ENCODE measurements at places on chromosomes 4 and X. TPM values are rescaled to one million over a fixed set of nuclear protein-coding genes. Genes with fewer than 3 reads are reported as not detected.

The GPR34 gene
- total RNA-seq: under 0.01 TPM

- DNase-seq: peak; percentile 39
Observed at GRCh38 chrX:153226344-153227185, 47.5 kb downstream of the MAGEA1 start.

DNA sequence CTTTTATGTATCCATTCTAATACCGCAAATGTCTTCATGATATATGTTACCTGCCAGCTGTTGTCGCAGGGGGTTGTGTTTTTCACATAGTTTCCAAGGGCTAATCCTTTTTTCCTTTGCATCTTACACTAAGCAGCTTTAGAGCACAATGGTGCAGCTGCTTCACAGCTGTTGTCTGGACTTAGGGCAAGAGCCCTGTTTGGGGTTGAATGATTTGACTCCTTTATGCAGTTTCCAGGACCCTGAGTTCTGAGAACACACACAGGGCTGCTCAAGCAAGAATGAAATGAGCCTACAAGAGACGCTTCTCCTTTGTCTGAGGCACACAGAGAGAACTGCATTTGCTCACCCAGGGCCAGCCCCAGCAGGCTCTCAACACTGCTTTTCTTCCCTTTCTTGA, 20.2 kb downstream of the CCNG2 start:
- DNase-seq: no peak

The PABPC1L2B gene
- total RNA-seq: not detected

The PNMA5 gene
- total RNA-seq: not detected

GRCh38 chr4:101724093-101724492, 66.4 kb upstream of the BANK1 start:
- no peak for DNase-seq

GRCh38 chr4:138537731-138538490, 295.8 kb upstream of the SLC7A11 start:
- DNase-seq: no peak

DNA sequence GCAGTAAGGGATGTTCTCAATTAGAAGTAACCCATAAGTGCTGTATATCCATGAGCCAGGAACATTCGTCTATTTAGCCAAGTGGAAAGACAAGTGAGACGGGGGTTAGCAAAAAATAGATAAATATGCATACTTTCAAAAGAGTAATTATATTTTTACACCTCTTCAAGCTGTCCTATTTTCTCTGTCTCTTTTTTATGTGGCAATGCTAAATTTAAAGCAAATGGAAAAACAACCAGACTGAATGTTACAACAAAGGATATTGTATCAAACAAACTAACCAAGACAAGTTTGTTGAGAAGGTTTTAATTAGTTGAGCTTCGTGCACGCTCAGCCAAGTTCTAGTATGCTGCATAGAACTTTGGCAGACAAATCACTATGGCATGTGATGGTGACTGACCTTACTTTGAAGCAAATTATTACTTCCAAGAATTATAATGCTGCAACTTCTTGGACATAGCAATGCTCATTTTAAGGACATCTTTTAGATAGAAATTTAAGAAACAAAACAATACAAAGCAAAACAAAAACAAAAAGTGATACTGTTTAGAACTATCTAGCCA, 61.4 kb upstream of the TMEM150C start:
- DNase-seq: no peak

- DNase-seq: no peak
Observed at GRCh38 chr4:165351359-165352130, 24.1 kb downstream of the MSMO1 start.

DNA sequence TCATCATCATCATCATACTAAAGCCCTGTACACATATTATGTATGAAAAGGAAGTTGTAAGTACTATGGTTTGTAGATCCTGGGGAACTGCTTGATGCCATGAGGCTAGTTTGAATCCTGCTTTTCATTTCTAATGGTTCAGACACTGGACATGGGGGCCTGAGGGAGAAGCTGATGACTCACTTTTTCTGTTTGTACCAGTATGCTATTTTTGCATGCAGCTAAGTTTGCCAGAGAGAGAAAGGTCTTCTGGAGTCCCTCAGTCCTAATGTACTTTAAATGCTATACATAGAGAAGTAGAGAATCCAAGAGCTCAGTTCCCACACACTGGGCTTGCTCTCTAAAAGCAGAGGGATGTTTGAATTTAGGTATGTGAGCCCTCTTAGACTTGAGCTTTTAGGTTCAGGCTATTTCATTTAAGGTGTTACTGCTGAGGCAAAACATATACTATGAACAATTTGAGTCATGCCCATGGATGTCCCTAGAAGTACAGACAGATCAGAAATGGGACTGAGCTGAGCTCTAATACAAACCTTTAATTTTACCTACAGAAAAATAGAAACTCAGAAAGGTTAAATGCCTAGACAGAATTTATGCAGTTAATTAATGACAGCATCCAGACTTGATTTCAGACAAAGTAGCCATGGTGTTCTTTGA, 17.6 kb upstream of the HS3ST1 start:
- no peak for DNase-seq

GRCh38 chr4:83170952-83171399, 56.4 kb upstream of the PLAC8 start:
- no peak for DNase-seq

The GAB3 gene
- 49.5 TPM for total RNA-seq

- DNase-seq: no peak
Observed at GRCh38 chr4:82500435-82501153, 61.2 kb downstream of the TMEM150C start.

GRCh38 chrX:23765449-23765848, 17.5 kb upstream of the SAT1 start:
- DNase-seq: no peak

The AR gene
- 8.6 TPM for total RNA-seq

DNA sequence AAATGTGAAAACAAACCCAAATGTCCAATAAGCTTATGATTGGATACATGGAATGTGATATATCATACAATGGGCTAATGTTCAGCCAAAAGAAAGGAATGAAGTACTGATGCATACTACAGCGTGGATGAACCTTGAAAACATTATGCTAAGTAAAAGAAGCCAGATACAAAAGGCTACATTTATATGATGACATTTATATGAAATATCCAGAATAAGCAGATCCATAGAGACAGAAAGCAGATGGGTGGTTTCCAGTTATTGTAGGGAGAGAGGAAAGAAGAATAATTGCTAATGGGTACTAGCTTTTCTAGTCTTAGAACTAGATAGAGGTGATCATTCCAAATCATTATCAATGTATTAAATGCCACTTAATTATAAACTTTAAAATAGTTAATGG, 801.3 kb downstream of the IL1RAPL1 start:
- no peak for DNase-seq

DNA sequence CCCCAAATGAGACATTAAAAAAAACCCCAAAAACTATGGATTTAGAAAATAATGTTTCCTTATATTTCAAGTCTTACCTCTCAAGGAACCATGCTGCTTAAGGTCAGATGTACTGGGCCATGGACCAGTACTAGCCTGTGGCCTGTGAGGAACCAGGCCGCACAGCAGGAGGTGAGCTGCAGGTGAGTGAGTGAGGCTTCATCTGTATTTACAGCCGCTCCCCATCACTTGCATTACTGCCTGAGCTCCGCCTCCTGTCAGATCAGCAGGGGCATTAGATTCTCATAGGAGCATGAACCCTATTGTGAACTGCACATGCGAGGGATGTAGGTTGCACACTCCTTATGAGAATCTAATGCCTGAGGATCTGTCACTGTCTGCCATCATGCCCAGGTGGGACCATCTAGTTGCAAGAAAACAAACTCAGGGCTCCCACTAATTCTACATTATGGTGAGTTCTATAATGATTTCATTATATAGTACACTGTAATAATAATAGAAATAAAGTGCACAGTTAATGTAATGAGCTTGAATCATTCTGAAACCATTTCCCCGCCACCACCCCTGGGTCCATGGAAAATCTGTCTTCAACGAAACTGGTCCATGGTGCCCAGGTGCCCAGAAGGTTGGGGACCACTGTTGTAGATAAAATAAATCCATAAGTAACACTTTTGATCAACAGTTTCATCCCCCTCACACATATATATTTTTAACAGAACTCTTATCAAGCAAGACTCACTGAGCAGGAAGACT, 105.3 kb upstream of the CBR4 start:
- no peak for DNase-seq

- DNase-seq: no peak
Observed at GRCh38 chr4:114399105-114399504, 199.5 kb upstream of the UGT8 start.

- no peak for DNase-seq
Observed at GRCh38 chr4:58214376-58214775, 1104.2 kb upstream of the IGFBP7 start.

The COX7B2 gene
- total RNA-seq: not detected

- DNase-seq: no peak
Observed at GRCh38 chr4:168587411-168588125, 90.7 kb downstream of the PALLD start.

GRCh38 chr4:3415471-3416141, 26.2 kb upstream of the HGFAC start:
- no peak for DNase-seq

DNA sequence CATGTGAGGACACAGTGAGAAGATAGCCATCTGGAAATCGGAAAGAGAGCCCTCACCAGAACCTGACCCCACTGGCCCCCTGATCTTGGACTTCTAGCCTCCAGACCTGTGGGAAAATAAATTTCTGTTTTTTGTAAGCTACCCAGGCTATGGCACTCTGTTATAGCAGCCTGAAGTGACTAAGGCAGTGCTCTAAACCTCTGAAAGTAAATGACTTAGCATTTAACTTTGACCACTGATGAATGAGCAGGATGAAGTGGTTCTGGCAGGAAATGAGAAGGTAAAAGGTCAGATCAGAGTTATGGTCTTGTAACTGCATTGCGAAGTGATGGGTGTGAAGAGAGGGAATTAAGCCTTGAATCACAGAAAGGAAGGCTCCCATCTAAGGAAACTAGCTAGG, 17.0 kb downstream of the GPAT3 start:
- DNase-seq: no peak

- DNase-seq: no peak
Observed at GRCh38 chr4:73139245-73139644, 69.7 kb upstream of the COX18 start.

GRCh38 chr4:74583089-74583700, 138.3 kb downstream of the AREG start:
- no peak for DNase-seq

GRCh38 chr4:169260217-169260866, 10.4 kb downstream of the SH3RF1 start:
- no peak for DNase-seq

DNA sequence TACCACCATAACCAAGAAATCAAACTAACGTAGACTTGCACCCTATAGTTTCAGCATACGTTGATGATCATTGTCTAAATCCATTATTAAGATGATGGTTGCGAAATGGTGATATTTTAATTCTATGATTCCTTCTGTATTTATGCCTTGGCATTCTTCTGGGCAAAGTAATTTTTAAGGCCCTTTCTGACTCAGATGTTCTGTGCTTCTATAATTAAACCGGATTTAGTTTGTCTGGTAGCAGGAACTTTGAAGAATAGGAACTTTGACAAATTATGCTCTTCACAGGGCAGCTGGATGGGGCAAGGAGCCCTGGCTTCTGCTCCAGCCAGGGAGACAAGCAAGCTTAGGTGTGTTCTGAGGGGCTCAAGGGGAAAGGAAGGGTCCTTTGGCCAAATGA, 23.8 kb upstream of the PLAC1 start:
- DNase-seq: no peak

- DNase-seq: no peak
Observed at GRCh38 chrX:132119283-132119682, 8.5 kb downstream of the FRMD7 start.

GRCh38 chrX:84218726-84219125, 30.7 kb upstream of the RPS6KA6 start:
- no peak for DNase-seq

GRCh38 chr4:23828779-23829178, 61.1 kb downstream of the PPARGC1A start:
- DNase-seq: no peak

- no peak for DNase-seq
Observed at GRCh38 chr4:52618795-52619590, 40.1 kb downstream of the USP46 start.

GRCh38 chr4:152594978-152595925, 59.4 kb upstream of the FBXW7 start:
- DNase-seq: no peak

DNA sequence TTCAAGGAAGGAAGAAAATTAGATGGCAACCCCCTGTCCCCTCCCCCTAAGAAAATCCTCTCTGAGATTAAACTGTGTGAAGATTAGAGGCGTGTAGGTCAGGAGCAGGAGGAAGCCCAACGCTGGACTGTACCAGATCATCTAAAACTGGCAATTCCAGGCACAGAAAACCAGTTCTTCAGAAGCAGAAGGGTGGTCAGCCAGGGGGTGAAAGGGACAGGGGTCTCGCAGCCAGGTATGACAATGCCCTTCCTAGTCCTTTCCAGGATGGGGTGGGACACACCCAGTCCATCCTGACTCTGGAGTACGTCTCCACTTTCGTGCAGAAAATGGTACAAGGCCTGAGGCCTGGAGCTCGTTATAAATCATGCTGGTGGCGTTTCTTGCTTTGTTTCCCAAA, 3.3 kb upstream of the RHOH start:
- DNase-seq: no peak

The PCDH7 gene
- under 0.01 TPM for total RNA-seq

The PDLIM3 gene
- under 0.01 TPM for total RNA-seq

DNA sequence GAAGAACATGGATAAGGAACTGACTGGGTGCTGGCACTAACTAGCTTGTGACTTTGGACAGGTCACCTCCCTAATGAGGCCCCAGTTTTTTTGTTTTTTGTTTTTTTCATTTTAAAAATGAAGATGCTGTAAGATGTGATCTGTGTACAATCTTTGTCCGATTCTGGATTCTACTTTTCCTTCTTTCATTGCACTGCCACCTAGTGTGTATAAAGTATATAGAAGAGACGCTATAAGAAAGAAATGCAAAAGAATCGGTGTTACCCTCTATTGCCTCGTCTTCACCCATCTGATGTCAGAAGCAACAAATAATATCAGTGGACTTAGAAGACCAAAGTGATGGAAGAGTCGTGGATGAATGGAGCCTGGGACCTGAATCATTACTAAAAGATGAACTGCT, 58.6 kb upstream of the P2RY10 start:
- no peak for DNase-seq

The SHISA3 gene
- total RNA-seq: not detected

Measured in hematopoietic multipotent progenitor cell (in vitro differentiated cells).